ENCODE measurements at places on chromosomes 12 and 14. TPM values are rescaled to one million over a fixed set of nuclear protein-coding genes. Genes with fewer than 3 reads are reported as not detected.

The OR10G3 gene
- total RNA-seq: not detected

The OR4E2 gene
- total RNA-seq: not detected

The SP1 gene
- 31.3 TPM for total RNA-seq

The OVCH1 gene
- 0.24 TPM for total RNA-seq

The KLHL33 gene
- 0.62 TPM for total RNA-seq

The GLIPR1L2 gene
- total RNA-seq: 1.4 TPM

The GLS2 gene
- total RNA-seq: 0.76 TPM

The TMEM117 gene
- 7.1 TPM for total RNA-seq

The TESPA1 gene
- total RNA-seq: 0.70 TPM

The EIF2B2 gene
- 34.0 TPM for total RNA-seq

The CAPZA3 gene
- total RNA-seq: not detected

The SLC6A13 gene
- total RNA-seq: 3.2 TPM

The PPP4R4 gene
- total RNA-seq: 0.16 TPM

The KLRD1 gene
- total RNA-seq: 2.3 TPM

The SLIRP gene
- total RNA-seq: 205 TPM

DNA sequence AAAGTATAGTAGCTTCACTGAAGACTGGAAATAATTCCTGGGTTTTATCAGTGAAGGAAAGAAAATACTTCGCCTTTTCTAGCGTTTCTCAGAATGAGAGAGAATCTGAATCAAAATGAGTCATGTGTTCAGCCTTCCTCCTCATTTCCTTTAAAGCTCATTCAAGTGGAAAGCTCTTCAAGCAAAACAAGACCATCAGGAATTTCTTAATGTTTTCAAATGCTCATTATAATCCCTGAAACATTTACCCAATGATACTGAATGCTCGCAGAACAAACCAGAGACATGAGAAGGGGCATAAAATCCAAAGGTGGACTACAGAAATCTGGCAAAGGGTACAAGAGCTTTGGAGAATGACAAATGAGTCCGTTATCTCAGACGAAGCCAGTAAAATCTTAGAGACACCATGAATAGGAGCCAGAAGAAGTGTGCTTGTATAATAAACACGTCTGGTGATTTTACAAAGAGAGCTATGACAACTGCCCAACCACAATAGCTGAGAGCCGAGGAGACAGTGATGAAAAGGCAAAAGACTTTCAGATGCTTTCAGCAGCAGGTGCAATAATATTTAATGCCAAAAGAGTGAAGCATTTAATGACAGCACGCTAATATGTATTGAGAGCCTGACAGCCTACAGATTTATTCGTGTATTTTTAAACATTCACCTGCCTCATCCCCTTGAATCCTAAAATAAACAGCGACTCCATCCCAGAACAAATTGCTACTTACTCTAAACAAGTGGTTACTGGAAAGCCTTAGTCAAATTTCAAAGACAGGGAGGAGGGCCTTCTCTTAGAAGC is 19.0 kb downstream of the SPRING1 start:
- no peak for DNase-seq

GRCh38 chr12:96048393-96048969 is 13.1 kb upstream of the LTA4H start:
- DNase-seq: no peak

DNA sequence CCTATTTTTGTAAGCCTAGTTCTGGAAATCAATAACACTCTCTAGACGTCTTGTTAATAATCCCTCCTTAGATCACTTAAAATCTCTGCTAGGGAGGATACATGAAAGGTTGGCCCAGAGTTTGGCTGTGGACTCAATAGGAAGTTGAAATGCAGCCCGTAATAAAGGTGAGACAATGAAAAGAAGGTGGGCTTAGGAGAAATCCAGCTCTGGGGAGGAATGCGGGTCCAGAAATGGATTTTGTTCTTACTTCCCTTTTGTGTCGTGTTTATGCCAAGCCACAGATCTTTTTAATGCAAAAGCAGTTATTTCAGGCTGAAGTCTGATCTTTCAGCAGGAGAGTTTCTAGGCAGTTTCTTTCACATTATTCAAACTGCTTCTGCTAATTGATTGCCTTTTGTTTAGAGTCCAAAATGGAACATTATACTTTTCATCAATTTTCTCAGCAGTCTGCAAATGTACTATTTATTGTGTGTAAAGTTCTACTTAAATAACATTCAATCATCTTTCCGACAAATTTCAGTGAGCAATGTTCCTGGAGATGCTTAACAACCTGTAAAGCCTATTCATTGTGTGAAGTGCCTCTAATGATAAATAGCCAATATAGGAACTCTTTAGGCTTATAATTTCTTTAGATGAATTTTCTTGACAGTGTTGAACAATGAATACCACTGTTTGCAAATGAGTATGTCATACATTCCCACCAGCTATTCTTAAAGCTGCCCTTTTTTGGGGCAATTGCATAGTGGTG is 252.9 kb upstream of the KRR1 start:
- DNase-seq: no peak

GRCh38 chr14:95253039-95253630 is 66.6 kb downstream of the CLMN start:
- no peak for DNase-seq

GRCh38 chr14:104294628-104294982 is 156.2 kb downstream of the KIF26A start:
- DNase-seq: peak; percentile 30

- DNase-seq: no peak
Measured at GRCh38 chr12:126545411-126545810, 1480.2 kb downstream of the AACS start.

DNA sequence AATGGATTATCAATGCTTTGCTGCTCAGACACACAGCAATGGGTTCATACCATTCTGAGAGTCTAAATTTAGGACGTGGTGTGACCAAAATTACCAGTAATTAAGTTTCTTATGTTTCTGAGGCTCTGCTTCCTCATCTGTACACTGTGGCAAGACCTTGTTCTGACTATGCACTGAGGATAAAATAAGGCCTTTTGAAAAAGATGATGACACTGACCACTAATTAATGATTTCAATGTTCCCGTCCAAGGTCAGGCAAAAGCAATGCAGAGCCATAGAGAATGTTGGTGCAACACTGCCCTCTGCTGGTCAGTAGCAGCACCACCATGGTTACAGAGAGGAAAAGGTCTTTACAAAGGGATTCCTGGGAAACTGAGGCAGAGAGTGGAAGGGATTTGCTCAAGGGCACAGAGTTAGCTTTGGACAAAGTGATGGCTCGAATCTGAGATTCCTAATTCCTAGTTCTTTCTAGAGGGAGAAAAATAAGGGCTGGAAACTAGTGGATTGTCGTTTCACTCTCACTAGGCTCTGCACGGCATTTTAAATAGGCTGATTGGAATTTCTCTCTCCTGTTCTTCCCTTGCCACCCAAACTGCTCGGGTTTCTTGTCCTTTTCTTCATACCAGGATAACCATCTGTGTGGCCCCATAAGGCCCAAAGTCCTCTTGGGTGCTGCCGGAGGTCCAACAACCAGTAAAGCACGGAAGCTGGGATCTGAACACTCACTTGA is 22.3 kb upstream of the P2RX7 start:
- no peak for DNase-seq

DNA sequence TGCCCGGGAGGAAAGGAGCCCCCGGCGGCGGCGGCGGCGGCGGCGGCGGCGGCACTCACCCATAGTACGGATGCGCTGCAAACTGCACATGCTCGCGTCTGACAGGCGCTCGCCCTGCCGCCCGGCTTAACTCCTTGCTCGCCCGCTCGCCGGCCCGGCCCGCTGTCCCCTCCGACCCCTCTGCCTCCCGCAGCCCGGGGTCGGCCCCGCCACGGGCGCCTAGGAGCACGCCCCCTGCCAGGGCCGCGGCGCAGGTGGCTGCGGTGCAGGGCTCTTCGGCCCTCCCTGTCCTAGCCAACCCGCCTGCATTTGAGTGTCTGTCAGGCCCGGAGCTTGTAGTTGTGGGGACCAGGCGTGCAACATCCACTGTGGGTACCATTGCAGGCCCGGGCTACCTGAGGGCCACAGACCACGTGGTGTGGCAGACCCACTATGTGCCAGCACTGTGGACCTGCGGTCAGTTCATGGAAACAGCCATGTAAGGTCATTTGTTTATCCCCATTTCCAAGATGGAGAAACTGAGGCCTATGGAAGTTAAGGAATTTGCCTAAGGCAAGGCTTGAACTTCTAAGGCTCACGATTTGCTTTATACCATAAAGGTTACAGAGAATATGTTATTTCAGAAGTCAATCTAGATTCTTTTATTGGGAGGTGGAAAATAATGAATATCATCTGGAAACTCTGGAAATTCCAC is 17.6 kb upstream of the PLEKHH1 start:
- no peak for DNase-seq

DNA sequence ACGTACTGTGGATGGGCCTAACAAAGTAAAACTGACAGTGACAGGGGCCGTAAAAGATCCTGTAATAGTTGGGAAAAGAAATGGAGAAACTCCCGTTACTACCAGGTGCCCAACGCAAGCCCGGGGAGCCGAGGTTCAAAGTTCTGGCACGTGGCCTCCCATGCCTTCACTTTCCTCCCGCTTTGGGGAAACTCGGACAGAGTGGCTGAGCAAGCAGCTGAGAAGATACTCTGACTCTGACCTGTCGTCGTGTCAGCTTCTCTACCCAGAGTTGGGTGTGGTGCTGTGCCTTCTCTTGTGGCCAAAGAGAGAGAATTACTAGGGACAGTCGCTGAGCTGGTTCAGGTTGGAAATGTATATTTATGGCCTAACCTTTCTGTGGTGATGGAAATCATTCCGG is 1.7 kb downstream of the B4GALNT3 start:
- DNase-seq: no peak

DNA sequence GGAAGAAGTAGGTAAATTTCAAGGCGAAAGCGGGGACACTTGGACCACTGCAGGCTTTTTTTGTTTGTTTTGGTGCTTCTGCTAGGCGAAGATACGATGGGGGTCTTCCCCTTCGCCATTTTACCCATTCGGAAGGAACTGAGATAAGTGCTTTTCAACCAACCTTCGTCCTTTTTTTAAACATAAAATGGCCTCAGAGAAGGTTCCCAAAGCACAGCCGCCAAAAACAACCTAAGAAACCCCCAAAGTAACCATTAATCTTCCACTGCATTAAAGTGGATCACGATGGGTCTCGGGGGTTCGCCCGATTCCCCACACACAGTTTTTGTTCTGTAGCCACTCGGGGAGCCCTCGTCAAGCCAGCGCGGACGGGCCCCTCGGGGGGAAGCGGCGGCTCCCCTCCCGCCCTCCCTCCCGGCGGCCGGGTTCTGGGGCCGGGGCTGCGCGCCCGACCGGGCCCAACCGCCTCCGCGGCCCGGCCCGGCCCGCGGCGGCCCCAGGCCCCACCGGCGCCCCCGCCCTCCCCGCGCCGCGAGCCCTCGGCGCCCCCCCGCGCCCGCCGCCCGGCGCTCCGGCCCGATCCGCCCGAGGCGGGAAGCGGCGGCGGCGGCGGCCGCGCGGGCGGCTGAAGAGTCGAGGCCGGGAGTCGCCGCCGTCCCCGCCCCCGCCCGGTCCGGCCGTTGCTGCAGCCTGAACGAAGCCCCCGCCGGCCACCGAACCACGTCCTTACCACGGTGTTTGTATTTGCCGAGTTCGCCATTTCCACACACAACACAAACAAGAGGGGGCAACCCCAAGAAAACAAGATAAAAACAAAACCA is 790 bp downstream of the GTF2A1 start:
- peak; percentile 79 for DNase-seq

DNA sequence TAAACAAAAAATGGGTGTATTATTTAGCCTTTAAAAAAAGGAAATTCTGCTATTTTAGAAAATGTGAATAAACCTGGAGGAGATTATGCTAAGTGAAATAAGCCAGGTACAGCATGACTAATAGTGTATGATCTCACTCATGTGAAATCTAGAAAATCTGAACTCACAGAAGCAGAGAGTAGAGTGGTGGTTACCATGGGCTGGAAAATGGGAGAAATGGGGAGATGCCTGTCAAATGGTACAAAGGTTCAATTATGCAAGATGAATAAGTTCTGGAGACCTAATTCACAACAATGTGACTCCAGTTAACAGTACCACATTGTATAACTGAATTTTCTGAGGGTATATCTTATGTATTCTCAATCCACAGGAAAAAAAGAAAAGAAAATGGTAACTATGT is 17.4 kb upstream of the LEMD3 start:
- DNase-seq: no peak

DNA sequence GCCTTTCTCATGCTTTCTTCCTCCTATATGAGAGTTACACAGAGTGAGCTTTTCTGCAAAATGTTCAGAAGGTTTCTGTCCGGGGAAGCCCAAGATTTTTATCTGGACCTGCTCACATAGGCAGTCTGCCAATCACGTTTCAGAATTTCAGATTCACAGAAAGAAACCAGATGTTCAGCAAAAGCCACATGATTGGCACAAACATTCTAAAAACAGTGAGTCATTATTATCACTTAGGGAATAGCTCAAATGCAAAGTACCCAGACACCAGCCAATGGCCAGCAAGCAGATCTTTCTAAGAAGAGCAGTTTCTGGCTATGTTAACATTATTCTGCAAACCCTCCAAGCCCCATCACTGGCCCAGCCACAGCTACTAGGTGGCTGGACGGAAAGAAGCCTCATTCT is 1558.5 kb upstream of the TMEM132C start:
- DNase-seq: no peak

GRCh38 chr12:41970744-41971143 is 173.9 kb downstream of the GXYLT1 start:
- DNase-seq: no peak

DNA sequence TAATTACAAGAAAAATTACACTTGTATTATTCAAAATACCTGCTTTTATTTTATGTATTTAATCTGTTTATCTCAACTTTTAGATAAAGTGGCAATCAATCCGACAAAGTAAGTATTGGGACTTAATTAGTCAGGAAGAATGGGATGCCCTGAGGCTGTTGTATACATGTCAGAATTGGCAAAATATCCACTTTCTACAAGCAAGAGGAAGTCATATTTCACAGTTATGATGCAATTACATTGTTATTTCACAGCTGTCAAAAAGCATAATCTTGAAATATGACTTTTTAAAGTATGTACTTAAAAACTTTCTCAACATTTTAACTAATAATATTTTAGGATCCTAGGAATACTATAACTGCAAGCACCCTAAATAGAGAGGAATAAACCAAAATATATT is 357.1 kb upstream of the MGAT4C start:
- no peak for DNase-seq

- DNase-seq: no peak
Measured at GRCh38 chr12:108047071-108047550, 82.0 kb upstream of the WSCD2 start.

GRCh38 chr14:102088012-102088792 is 1.4 kb upstream of the HSP90AA1 start:
- peak; percentile 80 for DNase-seq

DNA sequence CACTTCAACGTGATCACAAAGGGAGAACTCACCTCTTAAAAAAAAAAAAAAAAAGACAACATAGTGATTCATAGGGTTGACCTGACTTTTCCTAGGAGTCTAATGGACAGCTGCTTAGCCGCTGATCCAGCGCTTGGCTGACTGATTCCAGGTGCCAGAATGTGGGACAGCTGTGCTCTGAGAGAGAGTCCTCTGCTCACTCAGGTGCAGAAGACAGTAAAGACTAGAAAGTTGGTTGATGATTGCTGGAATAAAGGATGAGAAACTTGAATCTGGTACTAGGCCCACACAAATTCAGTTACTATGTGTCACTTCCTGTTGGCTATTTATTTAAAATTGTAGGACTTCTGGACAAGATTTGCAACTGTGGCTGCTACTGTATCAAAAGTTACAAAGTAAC is 229.4 kb downstream of the CHST11 start:
- no peak for DNase-seq

GRCh38 chr12:65598688-65599087 is 225.6 kb upstream of the HMGA2 start:
- DNase-seq: no peak

GRCh38 chr14:101893759-101894158 is 70.6 kb upstream of the DYNC1H1 start:
- no peak for DNase-seq
